ENCODE measurements at places on chromosomes 12 and 14.

GRCh38 chr14:55425091-55425490 lies 13.5 kb upstream of the ATG14 start:
- DNase-seq: no peak

DNA sequence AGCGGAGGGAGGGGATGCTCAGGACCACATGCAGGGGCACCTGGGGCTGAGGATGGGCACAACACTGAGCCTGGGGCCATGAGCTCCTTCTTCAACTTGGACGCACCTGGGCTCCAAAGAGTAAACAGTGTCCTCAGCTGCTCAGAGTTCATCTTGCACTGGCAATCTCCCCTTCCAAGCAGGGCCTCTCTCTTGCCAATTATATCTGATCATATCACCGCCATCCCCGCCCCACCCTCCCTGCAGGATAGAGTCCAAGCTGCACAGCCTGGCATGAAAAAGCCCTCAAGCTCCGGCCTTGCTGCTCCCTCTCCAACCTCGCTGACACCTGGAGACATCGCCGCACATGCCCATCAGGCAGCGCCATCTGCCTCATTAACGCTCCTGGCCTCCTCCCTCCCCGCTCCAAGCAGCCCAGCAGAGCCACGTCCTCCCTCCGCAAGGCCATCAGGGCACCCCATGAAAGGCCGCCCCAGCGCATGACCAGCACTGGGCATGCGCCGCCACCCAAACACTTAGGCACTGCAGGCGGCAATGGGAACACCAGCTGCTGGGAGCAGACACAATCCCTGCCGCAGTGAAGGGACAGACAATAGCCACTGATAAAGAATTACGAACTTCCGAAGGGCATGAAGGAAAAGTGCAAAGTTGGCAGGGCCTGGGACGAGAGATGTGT lies 88.8 kb downstream of the CHGA start:
- DNase-seq: no peak

GRCh38 chr12:16238661-16239060 lies 38.8 kb downstream of the SLC15A5 start:
- DNase-seq: no peak

DNA sequence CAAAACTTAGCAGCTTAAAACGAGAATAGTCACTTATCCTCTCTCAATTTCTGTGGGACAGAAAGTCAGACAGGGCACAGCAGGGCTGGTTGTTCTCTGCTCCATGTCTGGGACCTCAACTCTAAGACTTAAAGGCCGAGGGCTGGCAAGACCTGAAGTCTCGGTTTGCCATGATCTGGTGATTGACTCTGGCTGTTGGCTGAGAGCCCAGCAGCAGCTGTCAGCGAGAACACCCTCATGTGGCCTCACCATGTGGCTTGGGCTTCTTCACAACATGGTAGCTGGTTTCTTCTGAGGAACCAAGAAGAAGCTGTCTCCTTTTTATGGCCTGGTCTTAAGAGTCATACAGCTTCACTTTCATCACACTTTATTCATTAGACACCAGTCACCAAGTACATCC lies 1.7 kb upstream of the VASH1 start:
- DNase-seq: no peak

GRCh38 chr12:46831335-46832129 lies 5.7 kb upstream of the SLC38A4 start:
- DNase-seq: no peak

GRCh38 chr12:121811434-121812319 lies 7.9 kb downstream of the SETD1B start:
- no peak for DNase-seq

DNA sequence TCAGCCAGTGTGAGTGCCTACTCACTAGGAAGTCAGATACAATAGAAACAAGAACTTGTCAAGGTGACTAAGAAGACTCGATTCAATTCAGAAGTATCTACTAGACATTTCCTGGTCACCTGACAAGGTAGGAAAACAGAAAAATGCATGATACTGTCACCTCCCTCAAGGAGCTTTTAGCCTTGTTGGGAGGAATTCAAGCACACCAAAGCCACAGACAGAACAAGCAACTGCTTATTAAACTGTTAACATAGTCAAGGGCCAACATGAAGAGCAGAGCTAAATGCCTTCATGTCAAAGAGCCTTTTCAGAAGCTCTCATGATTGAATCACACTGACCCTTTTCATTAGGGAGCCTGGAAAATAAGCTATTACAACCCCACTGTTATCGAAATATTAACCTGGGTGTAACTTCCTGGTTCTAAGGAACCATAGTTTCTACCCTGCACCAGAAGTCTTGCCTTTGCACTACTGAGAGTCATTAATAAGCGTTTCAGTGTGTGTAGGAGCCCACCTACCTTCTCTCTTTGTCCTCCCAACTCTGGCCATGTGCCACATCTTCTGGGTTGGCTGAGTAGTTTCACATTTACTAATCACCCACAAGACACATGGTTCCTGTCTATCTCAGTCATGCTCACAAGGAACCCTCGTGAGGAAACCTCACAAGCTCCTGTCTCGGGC lies 31.0 kb upstream of the LGALS3 start:
- no peak for DNase-seq

DNA sequence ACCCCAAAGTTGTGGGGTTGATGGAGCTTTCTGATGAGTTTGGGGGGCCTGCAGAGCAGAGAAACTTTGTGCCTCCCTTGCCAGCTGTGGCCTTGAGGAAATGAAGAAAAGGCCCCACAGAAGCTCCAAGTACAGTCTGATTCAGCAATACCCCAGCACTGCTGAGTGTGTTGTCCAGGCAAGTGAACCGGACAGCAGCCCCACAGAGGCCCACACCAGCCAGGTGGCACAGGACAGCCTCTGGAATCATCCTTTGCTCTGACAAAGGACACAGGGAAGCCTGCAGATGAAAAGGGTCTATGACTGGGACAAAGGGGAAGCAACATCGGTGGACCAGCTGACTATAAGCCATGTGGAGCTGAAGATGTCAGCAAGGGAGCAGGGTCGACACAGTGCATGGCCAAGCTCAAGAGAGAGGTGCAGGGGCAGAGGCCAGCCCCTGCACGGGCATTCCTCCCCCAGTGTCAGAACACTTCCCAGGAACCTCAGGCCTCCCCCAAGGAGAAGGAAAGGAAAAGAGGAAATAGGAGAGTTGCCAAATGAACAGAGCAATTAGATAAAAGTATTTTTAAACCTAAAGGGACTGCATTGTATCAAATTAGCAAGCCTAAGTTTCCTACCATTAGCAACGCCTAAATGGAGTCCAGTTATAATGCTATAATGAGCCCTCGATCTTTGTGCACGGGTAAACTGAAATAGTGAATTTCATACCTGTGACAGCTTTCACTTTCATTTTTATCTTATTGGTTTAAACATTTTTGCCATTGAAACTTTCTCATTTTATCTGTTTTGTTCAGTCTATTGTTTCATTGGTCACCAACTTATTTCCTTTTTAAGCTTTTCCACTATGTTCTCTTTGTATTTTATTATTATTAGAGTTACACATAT lies 46.3 kb upstream of the PTGDR start:
- no peak for DNase-seq

DNA sequence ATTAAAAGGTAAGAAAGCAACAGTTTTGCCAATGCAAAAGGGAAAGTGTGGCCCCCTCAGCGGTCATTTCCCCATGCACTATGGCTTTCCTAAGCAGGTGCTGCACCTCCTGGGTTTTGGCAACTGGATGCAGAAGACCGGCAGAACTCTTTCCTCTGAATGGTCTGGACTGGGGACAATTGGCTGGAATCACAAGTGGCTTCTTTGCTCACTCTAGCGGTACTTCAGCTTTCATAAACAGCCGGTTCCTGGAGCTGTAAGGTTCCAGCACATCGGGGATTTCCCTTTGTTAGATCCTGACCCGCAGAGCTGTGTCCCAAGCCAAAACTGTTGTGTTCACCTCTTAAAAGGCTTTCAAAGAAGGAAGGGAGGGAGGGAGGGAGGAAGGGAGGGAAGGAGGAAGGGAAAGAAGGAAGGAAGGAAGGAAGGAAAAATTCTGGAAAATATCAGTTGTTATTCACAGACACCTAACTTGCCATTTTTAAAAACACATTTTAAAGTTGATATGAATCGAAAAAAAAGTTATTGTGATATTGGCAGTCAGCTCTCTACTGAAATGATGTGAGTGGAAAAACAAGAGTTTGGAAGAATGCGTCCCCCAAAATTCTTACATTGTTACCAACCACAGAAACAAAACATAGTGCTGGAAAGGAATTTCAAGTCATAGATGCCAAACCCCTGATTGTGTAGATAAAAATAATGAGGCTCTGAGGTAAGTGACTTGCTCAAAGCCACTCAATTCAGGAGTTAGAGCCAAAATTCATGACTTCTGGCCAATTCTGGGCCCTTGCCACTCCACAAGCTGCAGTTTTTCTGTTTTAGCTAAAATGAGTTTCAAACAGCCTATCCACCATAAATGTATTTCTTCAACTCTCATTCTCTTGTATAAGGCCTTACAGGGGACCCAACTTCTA lies 220.6 kb upstream of the HMGA2 start:
- peak; percentile 92 for DNase-seq

- no peak for DNase-seq
Observed at GRCh38 chr12:124592050-124592449, 24.6 kb upstream of the NCOR2 start.

- DNase-seq: no peak
Observed at GRCh38 chr14:99181804-99182520, 90.0 kb downstream of the BCL11B start.

DNA sequence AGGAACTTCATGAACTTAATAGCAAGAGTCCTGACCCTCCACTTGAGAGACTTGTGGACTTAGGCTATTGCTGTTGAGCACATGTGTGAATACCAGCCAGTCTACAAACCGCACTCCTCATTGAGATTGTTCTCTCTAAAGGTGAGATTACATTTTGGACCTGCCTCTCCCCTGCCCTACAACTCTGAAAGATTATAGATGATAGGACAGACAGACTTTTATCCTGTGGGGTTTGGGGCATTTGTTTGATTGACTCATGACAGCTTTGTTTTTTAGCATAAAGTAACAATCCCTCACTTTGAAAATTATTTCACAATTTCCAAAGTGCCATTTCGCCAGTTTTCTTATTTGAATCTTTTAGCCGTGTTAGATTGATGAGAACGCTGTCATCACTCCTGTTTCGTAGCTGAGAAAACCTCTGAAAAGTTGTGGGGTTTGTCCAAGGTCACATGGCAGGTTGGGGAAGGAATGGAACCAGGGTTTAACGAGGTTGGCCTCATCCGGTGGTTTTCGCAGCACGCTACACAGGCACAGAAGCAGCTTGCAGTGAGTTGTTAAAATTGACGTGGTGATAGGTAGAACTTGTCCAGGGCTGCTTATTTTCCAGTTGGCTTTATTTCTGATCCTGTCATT lies 836 bp downstream of the EVL start:
- DNase-seq: peak; percentile 63

DNA sequence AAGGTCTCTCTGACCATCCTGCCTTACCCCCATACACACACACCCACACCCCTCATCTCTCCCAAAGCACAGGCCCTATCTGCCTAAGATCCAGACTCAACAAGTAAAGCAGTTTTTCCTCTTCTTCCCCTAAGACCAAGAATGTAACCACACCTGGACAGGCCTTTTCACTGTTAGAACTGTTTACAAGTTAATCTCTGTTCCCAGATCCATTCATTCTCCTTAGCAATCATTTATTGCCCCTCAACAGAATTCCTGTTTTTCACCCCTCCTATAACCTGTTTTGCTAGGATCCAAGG lies 1.9 kb upstream of the CIROP start:
- no peak for DNase-seq

DNA sequence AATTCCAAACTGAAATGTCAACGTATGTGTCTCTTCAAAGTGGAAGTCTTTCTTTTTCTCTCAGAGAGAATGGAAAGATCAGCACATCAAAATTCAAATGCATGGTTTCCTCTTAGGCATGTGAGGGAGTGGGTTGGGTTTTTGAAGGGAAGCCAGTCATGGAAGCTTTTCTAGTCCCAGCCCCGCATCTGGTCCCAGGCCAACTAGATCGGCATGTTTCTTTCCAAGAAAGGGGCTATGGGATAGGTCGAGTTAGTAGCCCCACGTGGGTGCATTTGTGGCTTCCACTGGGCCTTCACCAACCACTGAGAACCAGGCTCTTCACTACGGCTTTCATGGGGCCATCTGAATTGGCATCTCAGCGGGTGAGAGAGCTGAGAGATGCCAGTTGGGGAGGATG lies 6.6 kb downstream of the C1S start:
- DNase-seq: no peak

DNA sequence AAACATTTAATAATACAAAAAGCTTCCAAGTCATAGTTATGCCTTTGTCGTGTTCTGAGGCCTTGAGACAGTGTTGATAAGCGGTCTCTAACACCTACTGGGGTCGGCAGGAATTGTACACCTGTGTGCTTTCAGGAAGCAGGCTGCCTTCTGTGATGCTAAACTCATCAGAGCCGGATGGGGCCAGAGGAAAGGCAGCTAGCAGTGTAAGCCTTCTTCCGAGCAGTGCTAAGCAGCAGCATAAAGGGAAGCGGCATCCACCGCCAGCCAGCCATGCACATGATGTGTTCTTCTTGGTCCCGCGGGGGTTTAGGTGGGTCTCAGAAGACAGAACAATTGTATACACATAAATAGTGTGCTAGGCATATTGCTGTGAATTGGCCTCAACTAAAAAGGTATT lies 159.3 kb downstream of the SLC15A4 start:
- no peak for DNase-seq

DNA sequence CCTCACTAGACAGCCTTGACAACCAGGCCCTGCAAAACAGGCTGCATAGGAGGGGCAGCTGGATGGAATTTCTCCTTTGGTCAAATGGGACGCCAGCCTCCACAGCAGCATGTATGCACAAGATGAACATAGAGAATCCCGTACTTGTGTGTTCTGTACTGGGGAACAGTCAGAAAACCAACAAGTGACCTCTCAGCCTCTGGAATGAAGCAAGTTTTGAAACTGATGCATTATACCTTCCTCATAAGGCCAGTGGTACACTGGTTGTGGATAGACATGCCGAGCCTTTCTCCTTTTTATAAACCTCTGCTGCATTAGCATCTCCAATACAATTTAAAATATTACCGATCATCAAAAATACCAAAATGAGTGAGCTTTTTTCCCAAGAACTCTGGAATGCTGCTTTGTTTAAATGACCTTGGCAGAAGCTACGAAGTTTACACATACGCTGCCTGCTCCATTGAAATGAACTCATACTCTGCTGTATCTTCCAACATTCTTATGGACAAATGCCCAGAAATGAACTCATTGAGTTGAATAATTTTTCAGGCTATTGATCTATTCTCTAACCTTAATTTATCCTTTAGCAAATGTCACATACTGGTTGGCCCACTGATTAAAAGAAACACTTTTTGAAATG lies 47.6 kb upstream of the FERMT2 start:
- DNase-seq: peak; percentile 54

GRCh38 chr14:67421356-67422224 lies 9.6 kb upstream of the PLEK2 start:
- DNase-seq: no peak

DNA sequence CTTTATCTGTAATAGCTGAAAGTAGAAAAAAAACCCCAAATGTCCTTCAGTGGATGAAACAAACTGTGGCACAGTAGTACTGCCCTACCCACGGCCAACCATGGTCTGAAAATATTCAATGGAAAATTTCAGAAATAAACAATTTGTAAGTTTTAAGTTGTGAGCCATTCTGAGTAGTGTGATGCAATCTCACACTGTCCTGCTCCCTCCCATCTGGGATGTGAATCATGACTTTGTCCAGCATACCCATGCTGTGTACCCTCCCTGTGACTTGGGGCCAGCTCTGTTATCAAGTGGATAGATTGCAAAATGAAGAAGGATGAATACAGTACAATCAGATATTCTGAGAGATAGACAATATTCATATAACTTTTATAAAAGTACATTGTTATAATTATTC lies 106.2 kb downstream of the SMOC1 start:
- DNase-seq: no peak

GRCh38 chr12:90902596-90902995 lies 52.4 kb downstream of the CCER1 start:
- no peak for DNase-seq

All from AG09309 (cell line).